ENCODE measurements at places on chromosomes 7 and 10. TPM values are rescaled to one million over a fixed set of nuclear protein-coding genes. Genes with fewer than 3 reads are reported as not detected.

DNA sequence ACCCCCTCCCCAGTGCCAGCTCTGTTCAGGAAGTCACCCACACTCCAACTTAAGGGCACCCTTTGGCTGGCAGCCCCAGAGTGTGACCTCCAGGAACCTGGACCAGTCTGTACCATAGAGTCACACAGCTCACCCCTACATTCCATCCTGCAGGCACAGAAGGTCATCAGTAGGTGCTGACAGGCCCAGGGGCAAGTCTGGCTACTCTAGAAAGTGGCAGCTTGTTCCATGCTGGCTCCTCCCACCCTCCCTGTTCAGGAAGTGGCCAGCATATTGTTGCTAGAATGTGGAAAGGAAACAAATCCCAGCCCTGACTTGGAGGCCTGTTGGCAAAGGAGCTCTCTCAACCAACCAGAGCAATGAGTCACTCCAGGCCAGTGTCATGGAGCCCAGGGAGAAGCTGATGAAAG lies 3.2 kb upstream of the NCOA4 start:
- peaks cover 3% of the 10 kb centered on the region for H3K36me3 ChIP-seq
- H3K4me1 ChIP-seq = peaks cover 25% of the 10 kb centered on the region
- DNase-seq = no peak
- no peaks in the 10 kb centered on the region for H3K27me3 ChIP-seq

- H3K27ac ChIP-seq = no peak overlapping the region
- DNase-seq = no peak
- no peaks in the 10 kb centered on the region for H3K27me3 ChIP-seq
- no peaks in the 10 kb centered on the region for H3K36me3 ChIP-seq
Measured at GRCh38 chr10:11065567-11065966, 47.9 kb downstream of the CELF2 start.

The ABCB8 gene
- 48.3 TPM for total RNA-seq

- peak within 1 kb of the TSS; percentile 99 for H3K27ac ChIP-seq
- peaks cover 24% of the 10 kb centered on the region for H3K4me1 ChIP-seq
- H3K27me3 ChIP-seq = peaks cover 19% of the 10 kb centered on the region
- peak within 1 kb of the TSS; percentile 99 for H3K4me3 ChIP-seq
- peaks cover 15% of the 10 kb centered on the region for H3K36me3 ChIP-seq
- DNase-seq = peak; percentile 96
Measured at GRCh38 chr10:114173921-114174694, at the start of gene CCDC186. Gene CCDC186 (minus strand): TSS chr10:114174203. CDS start chr10:114163268, 10,935 bp downstream.

The SPDYE8 gene
- not detected for total RNA-seq

DNA sequence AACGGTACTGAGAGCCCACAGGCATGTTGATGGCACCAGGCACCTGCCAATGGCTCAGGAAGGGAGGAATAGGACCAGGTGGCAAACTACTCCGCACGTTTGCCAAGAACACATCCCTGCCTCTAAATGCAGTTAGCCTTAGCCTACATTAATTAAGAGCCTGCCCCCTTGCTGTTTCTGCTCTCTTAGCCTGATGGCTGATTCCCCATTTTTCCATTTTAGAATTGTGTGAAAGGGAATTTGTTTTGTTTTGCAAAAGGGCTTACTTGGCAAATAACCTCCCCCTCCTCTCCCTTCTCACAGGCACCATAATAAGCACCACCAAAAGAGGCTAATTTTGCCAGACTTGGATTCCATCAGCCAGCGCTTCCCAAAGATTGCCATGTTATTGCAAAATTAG lies 1203.2 kb downstream of the SORCS3 start:
- no peak overlapping the region for H3K27ac ChIP-seq
- H3K4me1 ChIP-seq = no peaks in the 10 kb centered on the region
- no peaks in the 10 kb centered on the region for H3K27me3 ChIP-seq

GRCh38 chr7:94087664-94088352 lies 83.7 kb upstream of the BET1 start:
- no peaks in the 10 kb centered on the region for H3K36me3 ChIP-seq
- peaks cover 6% of the 10 kb centered on the region for H3K4me1 ChIP-seq
- DNase-seq = no peak
- peak overlapping the region; percentile 74 for H3K4me3 ChIP-seq

The COL28A1 gene
- not detected for total RNA-seq

GRCh38 chr10:100311298-100311697 lies 18.7 kb downstream of the PKD2L1 start:
- peaks cover 1% of the 10 kb centered on the region for H3K4me1 ChIP-seq
- no peak overlapping the region for H3K27ac ChIP-seq
- DNase-seq = no peak
- no peaks in the 10 kb centered on the region for H3K36me3 ChIP-seq

The TLL2 gene
- total RNA-seq = not detected

The NRG3 gene
- not detected for total RNA-seq

DNA sequence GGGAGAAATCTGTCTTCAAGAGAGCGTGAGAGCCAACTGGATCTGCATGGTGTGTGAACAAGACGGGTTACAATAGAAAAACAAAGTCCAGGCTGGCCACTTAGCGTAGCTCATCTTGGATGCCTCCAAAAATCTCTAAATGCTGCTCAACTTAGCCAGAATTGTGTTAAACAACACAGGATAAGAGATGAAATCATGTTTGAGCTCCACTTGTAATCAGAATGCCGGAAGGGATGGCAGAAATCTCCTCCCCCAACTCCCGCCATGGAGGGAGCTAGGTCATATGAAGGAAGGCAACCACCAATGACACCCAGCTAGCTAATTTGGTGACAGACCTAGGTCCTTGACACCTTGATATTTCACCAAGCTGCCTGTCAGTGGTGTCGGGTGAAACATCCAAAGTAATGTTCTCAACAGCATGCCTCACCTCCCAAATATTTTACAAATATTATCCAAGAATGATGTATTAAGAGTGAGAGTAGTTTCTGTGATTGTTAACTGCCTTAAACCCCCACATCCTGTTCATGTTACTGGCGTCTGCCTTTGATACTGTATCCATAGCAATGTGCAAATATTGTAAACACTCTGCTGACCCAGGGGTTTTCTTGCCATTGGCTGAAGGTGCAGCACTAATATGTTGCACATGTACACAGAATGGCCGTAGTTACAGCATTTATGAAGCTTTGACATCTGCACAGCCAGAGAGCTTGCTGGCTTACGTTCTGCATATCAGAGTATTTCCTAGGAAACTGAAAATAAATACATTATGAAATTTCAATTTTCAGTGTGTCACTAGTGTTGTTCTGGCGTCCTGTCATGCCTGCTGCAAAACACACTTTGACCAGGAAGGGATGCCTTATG lies 25.8 kb downstream of the TMEM254 start:
- H3K4me1 ChIP-seq = no peaks in the 10 kb centered on the region
- H3K36me3 ChIP-seq = no peaks in the 10 kb centered on the region
- DNase-seq = no peak
- no peak overlapping the region for H3K27ac ChIP-seq

All from activated naive CD8-positive, alpha-beta T cell treated with anti-CD3 and anti-CD28 coated beads, Interleukin-2, amount 10 ng/mL, durations not matched to agents 7 days and 5 days (primary cell).